Esophagus squamous epithelium (tissue), 5 donors: ENCODE measurements at places on chromosomes 16 and 17.

DNA sequence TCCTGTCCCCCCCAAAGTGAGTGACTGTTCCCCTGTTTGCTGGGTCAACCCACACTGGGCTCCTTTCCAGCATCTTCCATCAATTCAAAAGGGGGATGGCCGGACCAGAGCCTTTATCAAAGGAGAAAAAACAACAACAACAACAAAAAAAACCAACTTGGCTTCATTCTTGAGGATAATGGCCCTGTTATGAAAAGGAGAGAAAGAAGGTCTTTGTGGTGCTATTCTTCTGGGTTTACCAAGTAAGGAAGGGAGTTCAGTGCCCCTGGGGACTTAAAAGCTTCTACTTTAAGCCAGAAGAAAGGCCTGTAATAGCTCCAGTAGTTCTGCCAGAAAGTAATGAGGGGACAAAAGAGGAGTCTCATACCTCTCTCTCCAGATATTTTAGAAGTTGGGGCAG is 71.5 kb downstream of the RGS9 start:
- no peak for DNase-seq

- no peak for DNase-seq
Measured at GRCh38 chr17:8066841-8067775, 20.4 kb downstream of the ALOX12B start.

GRCh38 chr16:86994651-86995171 is 322.5 kb downstream of the C16orf95 start:
- no peak for DNase-seq

DNA sequence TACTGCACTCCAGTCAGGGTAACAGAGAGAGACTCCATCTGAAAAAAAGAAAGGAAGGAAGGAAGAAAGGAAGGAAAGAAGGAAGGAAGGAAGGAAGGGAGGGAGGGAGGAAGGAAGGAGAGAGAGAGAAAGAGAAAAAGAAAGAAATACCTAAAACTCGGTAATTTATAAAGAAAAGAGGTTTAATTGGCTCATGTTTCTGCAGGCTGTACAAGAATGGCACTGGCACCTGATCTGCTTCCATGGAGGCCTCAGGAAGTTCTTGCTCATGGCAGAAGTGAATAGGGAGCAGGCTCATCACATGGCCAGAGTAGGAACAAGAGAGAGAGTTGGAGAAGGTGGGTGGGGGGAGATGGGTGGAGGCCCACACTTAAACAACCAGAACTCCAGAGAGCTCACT is 215.2 kb upstream of the IRX3 start:
- no peak for DNase-seq

GRCh38 chr16:27824786-27825185 is 238.7 kb downstream of the GSG1L start:
- no peak for DNase-seq

GRCh38 chr17:51152766-51153209 is 571 bp upstream of the NME1 start:
- no peak for DNase-seq

GRCh38 chr17:62722625-62723024 is 85.5 kb downstream of the MARCHF10 start:
- DNase-seq: no peak

DNA sequence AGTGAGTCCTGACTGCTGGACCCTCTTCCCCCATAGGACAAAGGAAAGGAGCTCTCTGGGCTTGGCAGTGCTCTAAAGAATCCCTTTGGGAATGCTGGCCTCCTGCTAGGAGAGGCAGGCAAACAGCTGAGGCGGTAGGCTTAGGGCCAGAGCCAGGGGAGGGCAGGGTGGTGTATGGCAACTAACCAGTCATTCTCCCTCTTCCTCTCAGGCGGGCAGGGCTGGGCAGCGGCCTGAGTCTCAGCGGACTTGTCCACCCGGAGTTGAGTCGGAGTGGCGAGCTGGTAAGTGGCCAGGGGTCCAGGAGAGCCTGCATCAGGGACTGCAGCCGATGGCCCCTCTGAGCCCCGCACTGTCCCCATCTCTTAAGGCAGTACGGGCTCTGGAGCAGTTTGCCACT is 4.4 kb downstream of the ACADVL start:
- no peak for DNase-seq

GRCh38 chr17:11144358-11145233 is 96.4 kb upstream of the SHISA6 start:
- DNase-seq: no peak

GRCh38 chr17:74199306-74200092 is 4.0 kb upstream of the RPL38 start:
- no peak for DNase-seq

GRCh38 chr16:27639561-27640276 is 89.8 kb downstream of the KATNIP start:
- DNase-seq: no peak

GRCh38 chr17:66430846-66431795 is 128.7 kb downstream of the PRKCA start:
- no peak for DNase-seq

DNA sequence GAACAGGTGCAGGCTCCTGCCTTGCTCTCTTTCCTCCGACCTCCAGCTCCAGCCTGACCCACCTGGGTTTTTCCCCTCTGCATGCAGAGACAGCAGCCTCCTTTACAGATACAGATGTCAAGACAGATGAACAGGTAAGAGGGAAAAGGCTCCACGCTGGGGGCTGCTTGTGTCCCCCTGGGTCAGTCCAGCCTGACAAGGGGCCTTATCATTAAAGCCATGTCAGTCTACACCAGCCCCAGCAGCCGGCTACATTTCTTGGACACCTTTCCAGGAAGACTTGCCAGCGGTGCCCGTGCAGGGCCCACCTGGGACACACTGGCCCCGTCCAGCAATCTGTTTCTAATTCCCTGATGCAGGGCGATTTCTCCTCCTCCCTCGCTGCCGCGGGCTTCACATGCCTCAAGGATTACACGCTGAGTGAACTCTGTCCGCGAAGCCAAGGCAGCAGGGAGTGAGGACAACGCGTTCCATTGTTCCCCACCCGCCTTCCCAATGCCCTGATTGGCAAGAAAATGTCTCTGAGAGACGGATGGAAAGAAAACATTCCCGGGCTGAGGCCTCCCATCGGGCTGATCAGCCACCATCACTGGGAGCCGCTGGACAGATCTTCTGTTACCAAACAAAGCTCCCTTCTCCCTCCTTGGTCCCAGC is 184.7 kb downstream of the C16orf95 start:
- DNase-seq: no peak

GRCh38 chr17:4188076-4188475 is 45.1 kb downstream of the CYB5D2 start:
- no peak for DNase-seq

DNA sequence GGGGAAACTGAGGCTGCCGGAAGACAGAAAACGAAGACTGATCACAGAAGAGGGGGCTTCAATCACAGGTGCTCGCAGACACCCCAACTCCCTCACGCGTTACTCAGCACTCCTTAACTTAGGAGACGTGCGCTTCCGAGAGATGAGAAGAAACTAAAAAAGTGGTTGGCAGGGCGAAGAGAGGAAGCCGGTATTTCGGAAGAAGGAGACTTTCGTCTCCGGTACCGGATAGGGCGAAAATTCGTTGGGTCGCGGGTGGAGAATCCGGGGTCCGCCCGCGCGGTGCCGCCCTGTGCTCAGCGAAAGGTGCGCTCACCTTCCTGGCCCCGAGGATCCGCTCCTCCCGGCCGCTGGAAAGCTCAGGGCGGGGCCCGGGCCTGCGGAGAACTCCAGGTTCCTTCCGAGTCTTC is 917 bp upstream of the TBX2 start:
- DNase-seq: no peak

DNA sequence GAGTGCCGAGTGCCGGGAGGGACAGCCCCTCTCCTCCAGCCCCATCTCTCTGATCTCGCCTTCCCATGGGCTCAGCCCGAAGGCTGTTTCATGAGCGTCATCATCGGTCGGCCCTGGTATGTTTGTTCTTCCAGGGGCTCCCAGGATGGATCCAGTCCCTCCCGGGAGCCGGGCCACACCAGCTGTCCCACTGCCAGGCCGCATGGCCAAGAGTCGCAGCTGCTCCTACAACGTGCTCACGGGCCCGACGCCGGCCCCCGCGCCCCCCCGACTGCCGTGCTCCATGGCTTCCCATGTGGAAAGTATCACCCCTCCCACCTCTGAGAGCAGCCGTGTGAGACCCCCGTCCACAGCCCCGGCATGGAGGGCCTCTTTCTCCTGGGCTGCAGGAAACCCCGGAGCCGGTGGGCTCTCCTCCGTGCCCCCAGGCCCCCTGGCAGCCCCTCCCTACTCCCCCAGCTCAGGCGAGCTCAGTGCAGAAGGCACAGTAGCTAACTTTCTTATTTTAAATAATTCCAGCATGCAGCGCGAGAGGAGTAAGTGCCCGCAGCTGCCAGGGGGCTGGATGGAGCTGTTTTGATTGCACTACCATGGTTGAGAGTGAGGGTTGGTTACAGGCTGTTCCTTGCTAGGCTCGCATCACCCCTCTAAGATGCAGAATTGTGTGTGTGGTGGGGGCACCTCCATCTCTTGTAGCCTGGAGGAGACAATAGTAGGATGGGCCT is 26.6 kb upstream of the GSE1 start:
- DNase-seq: no peak

DNA sequence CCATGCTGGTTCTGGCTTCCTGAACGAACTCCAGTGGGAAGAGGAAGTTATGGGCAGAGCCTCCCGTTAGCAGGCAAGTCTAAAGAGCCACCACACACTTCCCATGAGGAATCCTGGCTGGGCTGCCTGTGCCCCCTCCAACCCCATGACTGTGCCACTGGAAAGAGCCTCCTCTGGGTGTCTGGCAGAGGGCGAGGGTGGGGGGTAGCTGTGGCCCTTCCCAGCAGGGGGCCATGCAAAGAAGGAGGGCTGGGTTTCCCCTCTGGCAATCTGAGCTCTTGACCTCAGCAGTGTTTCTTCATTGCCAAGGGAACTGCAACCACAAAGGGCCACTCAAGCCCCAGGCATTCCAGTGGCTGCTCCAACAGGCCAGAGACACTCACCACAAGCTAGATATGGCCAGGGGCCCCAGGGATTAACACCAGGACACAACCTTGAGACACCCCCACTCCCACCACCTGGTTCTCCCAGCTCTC is 1.7 kb upstream of the RRAD start:
- DNase-seq: no peak

GRCh38 chr16:15592324-15592723 is 50.6 kb downstream of the MARF1 start:
- no peak for DNase-seq

DNA sequence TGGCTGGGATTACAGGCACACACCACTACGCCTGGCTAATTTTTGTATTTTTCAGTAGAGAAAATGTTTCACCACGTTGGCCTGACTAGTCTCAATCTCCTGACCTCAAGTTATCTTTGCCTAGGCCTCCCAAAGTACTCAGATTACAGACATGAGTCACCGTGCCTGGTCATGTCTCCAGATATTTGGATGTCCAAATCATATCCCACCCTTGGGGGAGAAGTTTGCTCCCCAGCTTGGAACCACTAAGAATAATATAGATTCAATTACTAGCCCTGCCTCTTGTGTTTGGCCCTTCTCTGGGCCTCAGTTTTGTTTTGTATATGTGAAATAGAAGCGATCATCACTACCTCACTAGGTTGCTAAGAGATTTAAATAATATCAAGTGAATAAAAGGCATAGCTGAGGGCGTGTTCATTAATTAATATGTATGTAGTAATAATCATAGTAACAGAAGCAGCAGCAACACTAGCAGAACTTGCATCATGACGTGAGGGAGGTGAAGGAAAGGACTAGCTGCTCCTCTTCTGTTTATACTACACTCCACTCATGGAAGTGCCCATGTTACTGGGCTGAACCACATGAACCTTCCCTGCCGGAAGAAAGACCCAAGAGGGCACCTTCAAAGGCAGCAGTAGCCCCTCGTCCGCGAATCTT is 253.6 kb upstream of the XYLT1 start:
- no peak for DNase-seq

GRCh38 chr16:89393738-89394406 is 96.5 kb downstream of the ANKRD11 start:
- no peak for DNase-seq

DNA sequence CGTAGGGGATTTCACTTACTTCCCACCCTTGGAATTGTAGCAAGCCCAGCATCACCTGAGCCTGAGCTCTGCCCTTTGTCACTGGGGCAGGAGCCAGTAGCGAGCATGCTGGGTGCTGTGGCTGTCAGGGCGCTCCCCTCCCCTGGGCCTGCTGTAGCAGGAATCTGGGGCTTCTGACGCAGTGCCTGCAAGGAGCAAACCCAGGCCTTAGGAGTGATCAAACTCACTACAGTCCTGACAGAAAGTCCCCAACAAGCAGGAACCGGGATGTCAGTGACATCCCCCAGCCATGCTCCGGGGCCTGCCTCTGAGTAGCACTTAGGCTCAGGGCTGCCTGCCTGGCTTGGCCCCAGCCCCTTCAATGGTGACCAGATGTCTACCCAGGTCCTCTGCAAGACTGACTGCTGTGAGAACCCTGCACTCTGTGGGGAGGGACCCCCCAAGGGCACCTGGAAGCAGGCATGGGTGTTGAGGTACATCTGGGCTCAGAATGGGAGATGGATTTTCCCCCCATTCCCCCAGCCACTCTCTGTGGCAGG is 23.5 kb downstream of the PLD6 start:
- DNase-seq: no peak

GRCh38 chr17:72882426-72882825 is 210.1 kb downstream of the SLC39A11 start:
- DNase-seq: no peak

GRCh38 chr17:33765871-33766270 is 472.8 kb upstream of the ASIC2 start:
- no peak for DNase-seq

DNA sequence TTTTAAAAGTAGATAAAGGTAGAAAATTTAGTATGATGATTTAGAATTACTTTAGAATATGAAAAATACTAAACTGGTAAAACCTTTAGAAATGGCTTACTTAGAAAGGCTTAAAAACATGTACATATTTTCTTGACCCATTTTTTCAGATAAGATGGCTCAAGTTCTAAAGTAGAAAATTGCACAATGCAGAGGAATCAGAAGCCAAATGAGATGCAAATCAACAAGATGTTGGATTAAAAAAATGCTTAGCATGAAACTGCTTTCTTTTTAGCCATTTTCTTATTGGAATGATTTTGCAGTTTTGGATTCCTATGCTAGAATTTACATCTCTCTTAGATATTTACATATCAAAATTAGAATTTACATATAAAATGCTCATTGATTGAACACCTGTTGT is 1.5 kb upstream of the KRTAP3-1 start:
- no peak for DNase-seq

DNA sequence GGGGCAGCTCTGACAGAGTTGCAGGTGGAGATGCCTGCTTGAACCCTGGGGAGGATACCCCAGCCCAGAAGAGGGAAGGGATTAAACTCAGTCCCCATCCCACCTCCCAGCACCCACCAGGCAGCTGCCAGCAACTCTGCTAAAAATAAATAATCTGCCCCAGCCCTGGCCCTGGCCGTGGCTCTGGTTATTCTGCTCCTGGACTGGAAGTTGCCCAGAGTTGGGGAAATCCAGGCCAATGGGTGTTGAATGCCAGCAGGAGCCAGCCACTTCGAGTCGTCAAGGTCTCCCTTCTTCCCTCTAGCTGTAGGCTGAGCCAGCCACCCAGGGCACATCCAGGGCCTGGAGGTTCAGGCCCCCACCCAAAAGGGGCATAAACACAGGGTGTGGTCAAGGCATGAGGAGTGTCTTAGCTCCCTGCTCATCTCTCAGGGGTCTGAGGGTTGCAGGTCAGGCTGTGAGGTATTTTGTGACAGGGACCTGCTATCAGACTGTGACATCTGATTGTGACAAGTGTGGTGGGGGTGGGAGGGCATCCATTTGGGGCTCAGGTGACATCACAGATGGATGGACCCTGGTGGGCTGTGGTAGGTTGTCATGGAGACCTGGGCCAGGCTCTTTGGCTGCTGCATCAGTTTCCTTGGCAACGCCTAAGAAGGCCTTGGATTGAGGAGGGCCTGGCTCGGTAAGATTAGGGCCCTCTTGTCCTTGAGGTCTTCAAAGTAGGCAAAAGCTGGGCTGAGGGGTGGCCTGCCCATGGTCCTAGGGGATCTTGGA is 1.0 kb upstream of the RRAD start:
- DNase-seq: no peak

GRCh38 chr17:74218436-74218835 is 5.1 kb downstream of the TTYH2 start:
- no peak for DNase-seq
